Hair follicular keratinocyte (primary cell): ENCODE measurements at places on chromosomes 4 and X. TPM values are rescaled to one million over a fixed set of nuclear protein-coding genes. Genes with fewer than 3 reads are reported as not detected.

RTL9 gene
- total RNA-seq, result 0.04 and 0.08 TPM in 2 replicates

BMP3 gene
- total RNA-seq, result not detected in 2 replicates

MAGIX gene
- total RNA-seq, result 4.8 and 11.0 TPM in 2 replicates

TAF7L gene
- not detected in 2 replicates for total RNA-seq

GYPA gene
- total RNA-seq, result not detected in 2 replicates

RRH gene
- total RNA-seq, result 0.16 TPM in 1 of 2 replicates, not detected in the other
